ENCODE measurements at places on chromosomes 7 and 10.

GRCh38 chr10:3123571-3124411 lies 48.8 kb downstream of the PITRM1 start:
- no peak for DNase-seq

DNA sequence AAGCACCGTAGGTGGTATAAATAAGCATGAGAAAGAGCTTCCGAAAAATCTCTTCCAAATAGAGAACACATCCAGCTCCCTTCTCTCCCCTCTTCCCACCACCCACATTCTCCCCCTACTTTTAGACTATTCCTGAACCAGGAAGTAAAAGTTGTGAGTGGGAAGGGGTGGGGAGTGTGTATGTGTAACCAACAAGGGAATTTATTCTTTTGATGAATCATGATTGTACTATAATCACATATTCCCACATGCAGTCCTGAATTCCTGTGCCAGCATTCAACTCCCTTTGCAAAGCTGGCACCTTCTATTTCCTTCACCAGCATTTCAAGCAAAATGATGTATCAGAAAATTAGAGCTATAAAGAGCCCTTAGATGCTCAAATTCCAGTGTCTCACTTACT lies 230.6 kb upstream of the CHRM2 start:
- no peak for DNase-seq

DNA sequence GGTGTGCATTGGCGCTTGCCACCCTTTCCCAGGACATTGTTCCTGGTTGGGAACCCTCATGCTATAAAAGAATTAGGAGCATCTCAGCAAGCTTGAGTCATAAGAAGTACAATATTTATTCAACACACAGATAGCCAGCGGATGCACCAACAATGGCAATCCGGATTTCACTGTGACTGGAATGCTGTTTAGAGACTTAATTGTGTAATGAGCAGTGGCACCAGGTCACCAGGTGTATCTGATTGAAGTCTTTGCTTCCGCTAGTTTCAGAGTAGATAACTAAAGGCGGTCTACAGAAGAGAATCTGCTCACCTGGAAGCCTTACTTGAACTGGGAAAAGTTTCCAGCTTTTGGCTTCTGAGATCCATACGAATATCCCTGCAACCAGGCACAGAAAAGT lies 772.3 kb upstream of the GHITM start:
- DNase-seq = no peak

- no peak for DNase-seq
Observed at GRCh38 chr7:33248671-33249070, 119.3 kb downstream of the BBS9 start.

DNA sequence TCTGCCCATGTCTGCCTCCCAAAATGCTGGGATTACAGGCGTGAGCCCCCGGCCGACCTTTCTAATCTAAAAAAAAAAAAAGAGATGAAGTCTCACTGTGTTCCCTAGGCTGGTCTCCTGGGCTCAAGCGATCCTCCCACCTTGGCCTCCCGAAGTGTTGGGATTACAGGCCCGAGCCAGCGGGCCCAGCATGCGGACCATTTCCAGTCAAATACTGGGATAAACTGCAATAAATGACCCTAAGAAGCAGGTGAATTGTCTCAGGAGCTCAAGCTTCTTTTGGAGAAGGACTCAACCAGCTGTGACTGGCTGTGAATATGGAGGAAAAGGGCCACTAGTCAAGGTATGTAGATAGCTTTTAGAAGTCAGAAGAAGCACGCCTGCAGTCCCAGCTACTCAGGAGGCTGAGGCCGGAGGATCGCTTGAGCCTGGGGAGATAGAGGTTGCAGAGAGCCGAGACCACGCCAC lies 550 bp upstream of the CREM start:
- no peak for DNase-seq

DNA sequence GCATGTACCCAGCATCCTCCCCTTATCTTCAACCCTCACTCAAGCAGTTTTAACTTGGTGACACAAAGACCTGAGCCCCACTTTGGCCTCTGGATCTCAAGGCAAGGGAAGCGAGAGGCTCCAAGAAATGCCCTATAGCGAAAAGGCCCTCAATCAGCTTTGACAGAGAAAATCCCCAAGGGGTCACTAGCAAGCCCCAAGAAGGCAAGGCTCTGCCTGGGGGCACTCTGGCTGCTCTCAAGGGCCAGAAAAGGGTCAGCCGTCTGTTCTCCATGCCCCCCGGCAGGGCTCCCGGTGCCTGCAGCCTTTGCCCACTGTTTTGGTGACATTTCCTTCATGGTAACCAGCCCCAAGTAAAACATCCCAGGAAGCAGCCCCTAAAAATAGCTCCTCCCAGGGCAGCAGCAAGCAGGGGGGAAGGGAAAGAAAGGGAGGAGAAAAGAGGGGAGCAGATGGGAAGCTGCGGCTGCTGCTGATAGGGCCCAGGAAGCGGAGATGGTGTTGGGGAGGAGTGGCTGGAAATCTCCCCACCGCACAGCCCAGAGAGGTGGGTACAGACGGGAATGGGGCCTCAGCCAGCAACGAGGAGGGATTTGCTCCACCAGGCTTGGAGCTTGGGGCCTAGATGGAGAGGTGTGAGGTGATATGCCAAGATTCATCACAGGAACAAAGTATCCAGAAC lies 7.1 kb downstream of the CAMK2G start:
- DNase-seq = no peak

GRCh38 chr7:99449326-99449725 lies 10.6 kb downstream of the CPSF4 start:
- no peak for DNase-seq

DNA sequence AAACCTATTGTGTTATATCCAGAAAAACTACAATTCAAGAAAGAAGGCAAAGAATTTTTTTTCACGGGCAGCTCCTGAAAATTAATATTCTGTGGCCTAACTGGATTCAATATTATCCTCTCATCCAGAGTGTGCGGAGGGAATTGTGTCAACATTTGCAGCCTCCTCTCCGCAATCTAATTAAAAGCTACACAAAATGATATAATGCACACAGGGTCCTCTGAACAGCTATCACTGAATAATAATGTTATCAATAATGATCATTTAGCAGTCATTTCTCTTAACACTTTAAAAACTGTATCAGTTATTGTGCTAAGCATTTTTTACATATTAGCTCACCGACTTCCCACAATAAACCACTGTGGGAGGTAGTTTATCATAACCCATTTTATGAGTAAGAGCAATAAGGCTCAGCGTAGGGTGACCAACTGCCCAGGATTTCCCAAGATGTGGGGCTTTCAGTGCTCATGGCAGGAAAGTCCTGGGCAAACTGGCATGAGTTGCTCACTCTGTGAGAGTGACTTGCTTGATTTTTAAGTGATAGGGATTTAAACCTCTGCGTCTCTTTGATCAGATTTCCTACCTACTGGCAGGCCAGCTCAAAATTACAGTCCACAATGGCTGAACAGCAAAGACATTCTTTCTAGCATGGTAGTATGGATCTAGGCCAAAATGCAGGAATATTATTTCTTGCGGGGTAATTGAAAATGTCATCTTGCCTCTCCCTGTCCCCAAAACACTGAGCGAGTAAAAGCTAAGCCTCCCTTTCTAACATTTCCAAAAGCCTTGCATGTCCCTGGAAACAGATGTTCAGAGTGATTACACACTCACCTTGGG lies 65.7 kb downstream of the AOAH start:
- no peak for DNase-seq

- DNase-seq = no peak
Observed at GRCh38 chr7:69515495-69516212, 82.6 kb upstream of the AUTS2 start.

GRCh38 chr7:120867932-120868331 lies 10.0 kb upstream of the TSPAN12 start:
- DNase-seq = no peak

GRCh38 chr7:109076396-109076972 lies 506.8 kb downstream of the DNAJB9 start:
- no peak for DNase-seq

DNA sequence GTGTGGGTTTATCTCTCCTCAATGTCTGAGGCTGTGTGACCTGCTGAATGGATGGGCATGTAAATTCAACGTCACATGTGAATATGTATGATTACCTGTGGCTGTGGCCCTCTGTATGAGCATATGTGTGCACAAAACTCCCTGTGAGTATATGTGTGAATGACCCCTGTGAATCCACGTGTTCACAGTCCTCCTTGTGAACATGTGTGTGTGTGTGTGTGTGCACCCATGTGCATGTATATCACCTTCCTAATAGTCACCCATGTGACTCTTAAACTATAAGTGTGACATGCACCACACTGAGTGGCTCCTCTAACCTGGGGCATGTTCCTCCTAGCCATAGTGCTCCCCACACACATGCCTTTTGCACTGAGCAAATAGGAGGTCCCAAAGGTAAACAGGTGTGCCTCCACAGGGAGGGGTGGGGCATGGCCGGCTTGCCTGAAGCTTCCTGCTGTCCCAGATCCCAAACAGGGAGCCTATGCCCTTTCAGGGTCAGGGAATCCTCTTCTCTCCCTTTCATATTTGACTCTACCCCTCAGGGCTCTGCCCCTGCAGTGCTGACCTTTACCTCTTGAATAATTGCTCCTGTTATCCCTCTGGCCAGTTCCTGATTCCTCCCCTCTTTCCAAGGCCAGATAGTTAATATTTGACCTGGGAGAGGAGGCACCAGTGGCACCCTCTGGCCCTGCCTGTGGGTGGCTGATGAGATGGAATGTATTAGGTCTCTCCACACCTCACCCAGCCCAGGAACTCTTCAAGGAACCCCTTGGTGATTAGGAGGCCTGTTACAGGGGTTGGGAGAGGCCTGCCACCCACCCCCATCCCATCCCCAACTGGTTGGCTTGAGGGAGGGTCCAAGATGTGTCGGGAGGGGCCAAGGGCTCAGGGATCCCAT lies 1.9 kb downstream of the SEMA4G start:
- DNase-seq = no peak

- DNase-seq = no peak
Observed at GRCh38 chr10:96688789-96689188, 31.5 kb downstream of the PIK3AP1 start.

DNA sequence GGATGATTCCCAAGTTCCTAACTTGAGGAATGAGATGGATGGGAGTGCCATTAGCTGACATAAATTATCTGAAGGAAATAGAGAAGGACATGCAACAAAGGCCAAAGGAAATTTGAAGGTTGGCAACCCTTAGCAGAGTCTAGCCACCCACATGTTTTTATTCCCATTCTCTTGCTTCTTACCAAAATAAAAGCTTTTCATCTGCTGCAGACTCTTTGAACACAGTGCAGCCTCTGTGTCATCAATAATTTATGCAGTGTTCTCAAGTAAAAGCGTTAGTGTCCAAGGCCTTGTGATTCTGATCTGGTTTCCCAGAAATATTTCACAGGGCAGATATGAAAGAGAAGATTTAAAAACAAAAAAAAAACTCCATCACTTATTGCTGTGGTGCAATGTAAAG lies 98.5 kb downstream of the ST7 start:
- no peak for DNase-seq

DNA sequence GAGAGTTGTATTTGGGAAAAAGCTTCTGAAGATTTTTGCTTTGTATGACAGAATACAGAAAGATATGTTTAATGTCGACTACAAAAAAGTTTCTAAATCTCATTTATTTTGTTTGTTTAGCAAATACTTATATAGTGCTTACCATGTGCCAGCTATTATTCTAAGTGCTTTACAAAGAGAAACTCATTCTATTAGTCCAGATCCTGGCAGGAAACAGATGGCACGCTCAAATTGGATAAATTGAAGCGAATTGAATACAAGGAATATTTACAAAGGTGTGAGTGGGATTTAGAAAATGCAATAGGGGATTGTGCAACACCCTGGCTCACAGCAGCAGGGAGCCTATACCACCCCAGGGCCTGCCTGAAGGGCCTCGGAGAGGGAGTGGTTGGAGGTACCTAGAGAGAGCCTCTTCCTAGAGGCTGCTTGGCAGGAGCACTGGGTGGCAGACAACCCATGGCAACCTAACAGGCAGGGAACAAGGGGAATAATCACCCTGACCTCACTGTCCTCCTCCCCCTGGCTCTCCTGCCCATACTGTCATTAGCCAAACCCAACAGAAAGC lies 27.6 kb upstream of the FAM204A start:
- DNase-seq = no peak

GRCh38 chr10:48209241-48209640 lies 65.3 kb downstream of the FRMPD2 start:
- no peak for DNase-seq

- DNase-seq = no peak
Observed at GRCh38 chr7:122383934-122384333, 79.4 kb upstream of the FEZF1 start.

GRCh38 chr7:130912082-130912861 lies 178.3 kb upstream of the KLF14 start:
- no peak for DNase-seq

DNA sequence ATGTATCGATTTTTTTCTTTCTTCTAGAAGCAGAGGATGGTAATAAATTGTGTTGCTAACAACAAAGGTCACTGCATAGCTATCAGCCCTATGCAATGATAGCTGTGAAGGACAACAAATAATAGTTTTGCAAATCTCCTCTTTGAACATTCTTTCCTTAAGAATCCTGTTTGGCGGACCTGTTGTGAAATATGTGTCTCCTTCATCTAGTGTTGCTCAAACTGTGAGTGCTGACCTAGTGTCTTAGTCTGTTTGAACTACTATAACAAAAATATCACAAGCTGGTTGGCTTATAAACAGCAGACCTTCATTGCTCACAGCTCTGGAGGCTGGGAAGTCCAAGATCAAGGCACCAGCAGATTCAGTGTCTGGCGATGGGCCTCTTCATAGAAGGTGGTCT lies 53.7 kb downstream of the CAV1 start:
- DNase-seq = no peak

GRCh38 chr10:86840498-86840897 lies 84.1 kb downstream of the BMPR1A start:
- no peak for DNase-seq

DNA sequence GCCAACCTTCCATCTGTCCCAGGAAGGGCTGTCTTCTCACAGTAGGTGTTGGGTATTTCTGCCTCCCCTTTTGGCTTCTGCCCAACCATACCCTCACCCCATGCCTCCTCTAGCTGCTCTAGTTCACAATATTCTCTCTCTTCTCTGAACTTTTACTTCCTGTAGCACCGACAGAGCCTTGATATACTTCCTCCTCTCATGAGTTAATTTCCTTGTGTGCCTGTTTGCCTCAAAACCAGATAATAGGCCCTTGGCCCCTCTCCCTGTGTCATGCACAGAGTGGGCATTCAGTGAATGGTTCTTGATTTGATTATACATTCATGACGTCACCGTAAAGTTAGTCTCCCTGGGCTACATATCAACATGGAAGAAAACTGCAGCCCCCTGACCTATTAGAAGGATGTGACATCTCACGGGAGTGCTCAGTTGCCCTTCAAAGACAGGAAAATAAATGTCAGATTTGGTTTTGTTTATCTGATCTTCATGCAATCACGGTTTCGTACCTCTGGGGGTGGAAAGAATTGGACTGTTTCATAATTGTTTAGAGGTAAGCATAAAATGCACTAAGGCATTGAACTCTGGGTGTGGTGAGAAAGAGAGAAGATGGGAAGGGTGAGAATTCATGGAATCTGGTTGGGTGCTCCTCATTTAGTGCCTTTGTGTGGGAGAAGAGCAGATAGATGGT lies 127.7 kb downstream of the ITIH5 start:
- peak; percentile 13 for DNase-seq

- DNase-seq = no peak
Observed at GRCh38 chr7:134737566-134738345, 41.7 kb upstream of the CALD1 start.

GRCh38 chr10:116097239-116097784 lies 175.7 kb downstream of the GFRA1 start:
- no peak for DNase-seq

All from stimulated activated naive CD8-positive, alpha-beta T cell treated with anti-CD3 and anti-CD28 coated beads, Interleukin-15, Interleukin-2, amounts not matched to agents 100 U/mL and 50 U/mL, for 24 hours (primary cell).